Right kidney (tissue), 9 donors: ENCODE measurements at places on chromosomes 3 and 15.
A peak's percentile ranks its signal among the peaks of the same experiment; 100 is the strongest.

DNA sequence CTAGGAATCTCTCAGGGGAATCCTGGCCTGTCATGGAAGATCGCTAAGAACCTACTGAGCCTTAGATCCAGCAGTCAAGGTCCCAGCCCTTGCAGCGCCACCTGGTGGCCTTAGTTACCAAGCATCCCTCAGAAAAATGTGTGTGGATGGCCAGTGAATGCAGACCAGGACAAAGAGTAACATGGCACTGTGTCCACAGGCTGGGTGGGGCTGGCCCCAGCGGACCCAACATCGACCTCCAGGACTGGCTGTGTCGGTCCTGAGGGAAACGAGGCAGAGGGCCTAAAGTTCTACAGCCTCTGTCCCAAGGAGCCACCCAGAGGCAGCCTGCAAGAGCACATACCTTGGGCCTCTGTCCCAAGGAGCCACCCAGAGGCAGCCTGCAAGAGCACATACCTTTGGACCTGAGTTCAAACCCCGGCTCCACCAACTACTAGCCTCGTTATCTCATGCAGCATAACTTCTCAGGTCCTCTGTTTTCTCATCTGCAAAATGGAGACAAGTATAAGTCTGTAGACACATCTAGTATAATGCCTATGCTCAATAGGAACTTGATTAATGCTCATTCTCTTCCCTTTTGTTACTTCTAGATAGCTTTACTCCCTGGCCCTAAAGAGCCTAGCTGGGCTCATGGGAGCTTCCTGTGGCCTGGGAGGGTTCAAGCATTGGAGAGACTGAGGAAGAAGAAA, 57.5 kb upstream of the HERC1 start:
- peak; percentile 44 for DNase-seq

DNA sequence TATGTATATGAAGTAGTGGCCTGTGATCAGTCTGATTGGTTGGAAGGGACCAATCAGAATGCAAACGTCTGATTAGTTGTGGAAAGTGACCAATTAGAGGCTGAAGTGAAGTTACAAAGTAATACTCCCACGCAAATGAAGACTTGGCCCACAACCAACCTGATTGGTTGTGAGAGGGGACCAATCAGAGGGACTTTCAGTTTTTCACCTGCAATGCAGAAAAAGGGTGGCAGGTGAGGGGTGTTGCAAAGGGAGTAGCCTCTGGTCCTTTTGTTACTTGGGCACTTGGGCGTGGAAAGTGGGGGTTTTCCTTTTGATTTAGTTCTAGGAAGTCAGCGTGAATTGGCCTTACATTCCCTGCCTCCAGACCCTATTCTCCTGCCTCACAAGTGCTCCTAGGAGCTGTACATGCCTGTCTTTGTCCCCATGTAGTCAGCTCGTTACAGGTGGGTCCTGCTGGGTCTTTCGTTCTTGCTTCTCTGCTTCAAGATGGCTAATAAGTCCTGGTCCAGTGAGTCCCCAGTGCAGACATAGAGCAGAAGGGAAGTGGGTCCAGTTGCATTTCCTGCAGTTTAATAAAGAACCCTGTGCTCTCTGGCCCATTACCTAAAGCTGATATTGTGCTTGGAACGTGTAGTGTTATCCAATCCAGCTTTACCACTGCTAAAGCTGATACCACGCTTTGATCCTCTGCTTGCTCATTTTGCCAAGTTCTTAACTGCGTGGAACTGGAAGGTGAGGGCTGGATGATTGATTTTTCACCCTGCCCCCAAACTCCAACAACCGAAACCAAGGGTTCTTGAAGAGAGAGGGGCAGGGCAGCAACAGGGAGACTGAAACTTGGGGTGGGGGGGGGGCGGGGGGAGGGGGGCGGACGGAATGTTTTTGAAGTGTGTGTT, 46.0 kb upstream of the CD47 start:
- peak; percentile 19 for DNase-seq

- no peak for DNase-seq
These were observed 49.7 kb upstream of the MYZAP start for GRCh38 chr15:57541805-57542504.

- no peak for DNase-seq
These were observed 4.2 kb downstream of the SCN10A start for GRCh38 chr3:38811822-38812221.

- DNase-seq = no peak
These were observed 2.5 kb upstream of the PLCH1 start for GRCh38 chr3:155747286-155747945.

- DNase-seq = no peak
These were observed 119.3 kb upstream of the CHD2 start for GRCh38 chr15:92780843-92781242.

DNA sequence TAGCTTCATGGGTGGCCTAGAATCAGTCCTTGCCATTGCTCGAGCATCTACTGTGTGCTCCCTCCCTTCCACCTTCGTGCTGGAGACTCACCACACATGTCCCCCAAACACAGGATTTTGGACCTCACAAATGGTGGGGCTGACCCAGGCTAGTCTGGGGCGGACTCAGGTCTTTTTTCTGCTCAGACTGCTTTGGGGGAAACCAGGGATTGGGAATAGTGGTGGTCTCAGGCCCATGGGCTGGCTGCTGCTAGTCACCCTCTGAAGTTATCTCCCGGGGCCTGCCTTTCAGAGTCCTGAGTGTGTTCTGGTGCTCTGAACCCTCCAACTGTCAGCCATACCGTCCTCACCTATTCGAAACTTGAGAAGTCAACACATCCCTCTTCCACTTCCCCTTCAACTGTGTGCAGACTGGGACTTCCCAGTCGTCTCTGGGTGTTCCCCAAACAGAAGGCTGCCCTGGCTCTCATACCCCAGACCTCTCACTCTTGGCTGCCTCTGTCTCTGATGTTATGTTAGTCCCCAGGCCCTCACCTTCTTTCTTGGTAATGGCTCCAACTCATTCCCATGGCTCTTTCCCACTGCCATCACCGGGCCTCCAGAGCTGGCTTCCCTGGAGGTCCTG, 46.0 kb downstream of the PPCDC start:
- DNase-seq = no peak

DNA sequence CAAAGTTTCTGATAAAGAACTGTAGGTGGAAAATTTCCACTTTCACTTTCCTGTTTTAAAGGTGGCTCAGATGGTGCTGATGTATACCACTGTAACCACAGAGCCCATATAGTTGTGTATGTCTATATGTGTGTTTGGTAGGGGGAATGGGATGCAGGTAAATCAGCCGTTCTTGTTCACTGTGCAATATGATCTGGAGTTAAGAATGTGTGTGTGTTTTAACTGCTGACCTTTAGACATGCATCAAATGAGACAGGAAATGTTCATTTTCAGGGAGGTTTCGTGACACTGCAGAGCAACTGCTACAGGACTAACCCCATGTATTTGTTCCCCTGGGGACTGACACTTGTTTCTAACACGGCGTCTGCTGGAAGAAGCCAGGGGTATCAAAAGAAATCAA, 180.5 kb downstream of the TAFA4 start:
- DNase-seq = no peak

DNA sequence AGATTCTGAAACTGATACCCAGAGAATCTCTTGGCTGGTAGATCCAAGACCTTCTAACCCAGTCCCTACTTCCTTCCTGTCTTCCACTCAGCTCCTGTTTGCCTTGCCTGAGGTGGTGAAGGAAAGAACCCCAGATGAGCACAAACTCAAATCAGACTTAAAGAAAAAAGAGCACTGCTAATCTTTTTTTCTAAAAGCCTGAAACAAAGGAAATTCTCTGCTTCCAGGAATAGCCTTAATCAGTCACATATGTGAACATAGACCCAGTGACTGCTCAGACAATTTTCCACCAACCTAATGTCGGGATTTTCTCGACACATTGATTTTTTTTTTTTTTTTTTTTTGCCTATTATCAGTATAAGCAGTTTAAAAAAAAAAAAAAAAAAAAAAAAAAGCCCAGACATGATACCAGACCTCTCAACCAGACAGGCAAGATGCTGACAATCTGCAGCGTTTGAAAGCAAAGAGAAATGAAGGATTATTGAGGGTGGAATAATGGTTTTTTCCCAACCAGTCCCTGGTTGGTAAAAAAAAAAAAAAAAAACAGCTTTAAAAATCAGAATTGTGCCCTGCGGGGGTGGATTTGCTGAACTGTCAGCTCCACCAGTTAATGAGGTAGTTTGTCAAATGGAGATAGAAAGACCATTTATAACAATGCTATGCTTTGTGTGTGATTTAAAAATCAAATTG, 256.8 kb upstream of the RARB start:
- DNase-seq = no peak

GRCh38 chr15:100705065-100705464, 102.7 kb downstream of the ASB7 start:
- DNase-seq = no peak

DNA sequence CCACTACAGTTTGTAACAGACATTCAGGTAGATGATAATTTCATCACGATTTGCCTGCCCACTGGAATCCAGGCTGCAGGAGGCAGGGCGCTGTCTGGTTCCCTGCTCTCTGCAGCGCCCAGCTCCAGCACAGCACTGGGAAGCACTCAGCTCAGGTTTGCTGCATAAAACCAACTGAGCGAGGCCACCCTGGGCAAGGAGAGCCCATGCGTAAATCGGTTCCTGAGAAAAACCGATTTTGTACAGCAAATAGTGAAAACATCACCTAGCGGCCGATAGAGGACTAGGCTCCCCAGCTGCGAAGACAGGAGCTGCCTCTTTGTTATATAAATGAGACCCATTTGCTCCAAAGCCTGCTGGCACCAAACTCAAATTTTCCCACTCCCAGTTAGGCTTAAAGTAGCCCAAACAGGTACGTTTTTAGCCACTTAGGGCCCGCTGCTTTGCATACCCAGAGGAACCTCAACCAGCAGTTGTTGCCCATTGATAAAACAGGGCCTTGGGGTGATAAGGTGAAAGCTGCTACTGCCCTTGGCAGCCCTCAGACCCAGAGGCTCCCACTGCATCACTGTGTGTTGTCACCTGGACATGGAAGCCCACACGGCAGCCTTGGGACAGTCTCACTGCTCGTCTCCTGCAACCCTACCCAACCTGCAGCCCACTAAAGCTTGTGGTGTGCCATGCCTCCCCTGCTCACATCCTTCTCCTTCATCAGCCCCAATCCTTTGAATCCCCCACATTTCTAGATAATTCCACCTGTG, 47.5 kb downstream of the ALDH1L1 start:
- DNase-seq = peak; percentile 27

GRCh38 chr3:172514678-172515077, 8.6 kb downstream of the TNFSF10 start:
- DNase-seq = no peak

DNA sequence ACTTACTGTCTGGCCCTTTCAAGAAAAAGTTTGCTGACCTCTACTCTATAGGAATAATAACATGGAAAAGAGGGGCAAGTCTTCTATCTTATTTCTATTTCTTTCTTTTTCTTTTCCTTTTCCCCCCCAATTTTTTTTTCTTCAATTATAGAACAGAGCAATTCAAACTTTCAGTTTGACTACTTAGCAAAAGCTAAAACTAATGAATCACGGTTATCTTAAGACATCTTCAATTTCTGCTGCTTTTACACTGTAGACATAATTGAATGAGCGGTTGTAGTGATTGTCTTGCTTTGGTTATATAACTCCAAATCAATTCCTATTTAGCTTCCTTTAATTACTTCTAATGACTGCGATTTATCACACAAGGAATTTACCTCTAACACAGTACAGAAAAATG, 74.3 kb upstream of the P2RY1 start:
- DNase-seq = no peak

GRCh38 chr3:123791898-123792297, 92.2 kb downstream of the MYLK start:
- DNase-seq = no peak

GRCh38 chr15:58260205-58260724, 122.1 kb downstream of the AQP9 start:
- no peak for DNase-seq

GRCh38 chr3:69807674-69808073, 68.4 kb downstream of the MITF start:
- no peak for DNase-seq

GRCh38 chr3:128487813-128488635, 5.0 kb downstream of the GATA2 start:
- peak; percentile 89 for DNase-seq

DNA sequence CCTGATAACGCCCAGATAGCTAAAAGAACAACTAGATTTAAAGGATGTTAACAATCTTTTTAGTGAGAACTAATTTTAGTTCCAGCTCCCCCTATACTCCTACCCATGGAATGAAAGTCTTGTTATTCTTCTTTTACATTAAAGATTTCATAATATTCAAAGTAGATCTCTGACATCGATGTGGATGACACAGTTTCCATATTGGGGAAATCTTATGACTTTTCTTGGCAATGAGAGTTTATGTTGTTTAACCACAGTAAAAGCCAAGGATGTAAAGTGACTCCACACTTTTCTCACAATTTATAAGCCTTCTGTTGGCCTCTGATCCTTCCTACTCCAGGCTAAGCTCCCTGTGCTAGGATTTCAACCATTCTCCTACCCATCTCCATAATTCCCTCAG, 332.6 kb upstream of the KCNMB2 start:
- no peak for DNase-seq

- DNase-seq = no peak
These were observed 51.8 kb upstream of the B3GALNT1 start for GRCh38 chr3:161156936-161157335.

DNA sequence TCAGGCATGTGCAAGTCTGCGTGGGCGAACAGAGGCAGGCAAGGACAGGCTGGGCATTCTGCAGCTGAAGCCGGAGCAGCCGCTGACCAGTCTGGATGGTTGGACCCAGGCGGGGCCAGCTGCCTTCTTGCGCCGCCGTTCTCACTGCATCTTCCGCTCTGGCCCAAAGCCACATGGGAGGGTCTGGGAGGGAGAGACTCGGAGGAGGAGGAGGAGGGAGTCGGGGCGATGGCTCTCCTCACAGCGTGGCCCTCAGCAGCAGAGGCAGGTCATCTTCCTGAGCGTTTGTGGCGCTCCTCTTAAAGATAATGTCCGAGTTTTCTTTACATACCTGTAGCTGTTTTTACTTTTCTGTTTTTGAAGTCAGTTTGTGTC, 5.9 kb downstream of the CLK3 start:
- no peak for DNase-seq

DNA sequence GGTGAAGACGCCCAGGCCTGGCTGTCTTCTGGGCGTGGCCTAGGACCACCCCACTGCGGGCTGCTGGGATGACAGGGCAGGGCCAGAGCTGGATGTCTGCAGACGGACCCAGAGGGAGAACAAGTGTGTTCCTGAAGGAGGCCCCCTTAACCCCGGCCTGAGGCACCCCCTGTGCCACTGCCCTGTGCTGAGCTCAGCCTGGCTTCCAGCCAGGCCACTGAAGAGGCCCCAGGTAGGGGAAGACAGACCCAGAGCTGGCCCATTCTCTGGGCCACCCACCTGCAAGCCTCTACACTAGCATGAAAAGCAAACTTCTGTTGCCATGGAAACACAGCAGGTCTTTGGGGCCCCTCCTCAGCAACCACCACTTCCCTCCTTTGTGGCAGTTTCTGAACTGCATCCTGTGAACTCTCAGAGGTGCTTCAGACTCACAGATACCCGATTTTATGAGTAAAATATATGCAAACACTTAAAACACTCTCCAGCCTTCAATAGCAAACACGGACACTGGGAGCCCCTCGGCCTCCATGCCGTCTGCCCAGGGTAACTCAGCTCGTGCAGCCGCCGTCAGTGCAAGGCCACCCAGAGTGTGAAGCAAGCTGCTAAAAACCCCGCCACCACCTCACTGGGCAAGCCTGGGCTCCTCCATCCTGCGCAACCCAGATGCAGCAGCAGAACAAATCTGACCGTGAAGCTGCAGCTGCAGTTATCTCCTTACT, 42.5 kb downstream of the CMTM6 start:
- DNase-seq = no peak
